ENCODE measurements at places on chromosomes 6 and 20. TPM values are rescaled to one million over a fixed set of nuclear protein-coding genes. Genes with fewer than 3 reads are reported as not detected.

Gene TLDC2
- total RNA-seq = not detected

Gene OR2J3
- total RNA-seq = not detected

Gene PRND
- not detected for total RNA-seq

Gene GPSM3
- 2.0 TPM for total RNA-seq

Gene RSPO3
- total RNA-seq = not detected

Gene KCNK16
- not detected for total RNA-seq

Gene PXT1
- not detected for total RNA-seq

Gene RIPPLY2
- total RNA-seq = 6.5 TPM

Gene ZFP57
- not detected for total RNA-seq

Gene VGLL2
- not detected for total RNA-seq

Gene FAXC
- 9.0 TPM for total RNA-seq

Gene BPIFB4
- not detected for total RNA-seq

Gene CRISP3
- not detected for total RNA-seq

Gene SEMG1
- not detected for total RNA-seq

Gene PRKN
- total RNA-seq = 0.46 TPM

Gene NMBR
- total RNA-seq = not detected

Gene LTB
- total RNA-seq = 3.7 TPM

Gene FUT9
- total RNA-seq = not detected

Gene C4A
- 8.1 TPM for total RNA-seq

Gene NHLRC1
- total RNA-seq = 2.1 TPM

Gene DEFB124
- total RNA-seq = not detected

Gene UQCC2
- total RNA-seq = 135 TPM

Gene CSE1L
- 133 TPM for total RNA-seq

Gene EFCAB8
- 1.1 TPM for total RNA-seq

Gene WFDC10B
- not detected for total RNA-seq

Gene ORC3
- total RNA-seq = 36.9 TPM

Gene AIF1
- total RNA-seq = 0.44 TPM

Gene ZMYND8
- 50.7 TPM for total RNA-seq

Gene MTRF1L
- 22.7 TPM for total RNA-seq

Gene HNF4A
- 0.28 TPM for total RNA-seq

Gene PHF20
- 51.5 TPM for total RNA-seq

Gene SLC17A2
- total RNA-seq = not detected

Gene KHDC1
- 9.6 TPM for total RNA-seq

Gene VSTM2L
- 16.0 TPM for total RNA-seq

Gene ACSS2
- 25.4 TPM for total RNA-seq

Gene ARMH2
- not detected for total RNA-seq

Gene CD40
- total RNA-seq = 14.1 TPM

Gene BNIP5
- total RNA-seq = not detected

Gene HIVEP1
- 16.7 TPM for total RNA-seq

Gene NRN1
- 0.18 TPM for total RNA-seq

Gene BYSL
- total RNA-seq = 49.1 TPM

Measured in Panc1 (cell line).